ENCODE measurements at places on chromosomes 1 and 21.

GRCh38 chr1:46517010-46517600, 27.5 kb downstream of the DMBX1 start:
- no peak for DNase-seq

- no peak for DNase-seq
Observed at GRCh38 chr1:55997536-55997935, 581.8 kb downstream of the PLPP3 start.

- no peak for DNase-seq
Observed at GRCh38 chr1:54135436-54136120, 17.2 kb downstream of the CDCP2 start.

GRCh38 chr1:229832695-229833094, 206.6 kb downstream of the URB2 start:
- DNase-seq, result no peak

Data from stimulated activated CD8-positive, alpha-beta memory T cell treated with anti-CD3 and anti-CD28 coated beads, Interleukin-4, amount 100 ng/mL, for 1 hour (primary cell).